ENCODE measurements at places on chromosomes 7 and 10. TPM values are rescaled to one million over a fixed set of nuclear protein-coding genes. Genes with fewer than 3 reads are reported as not detected.
A peak's percentile ranks its signal among the peaks of the same experiment; 100 is the strongest.

Gene CPA1
- total RNA-seq = 42,834 TPM

Gene CDC123
- 38.2 TPM for total RNA-seq

Gene GPNMB
- 18.9 TPM for total RNA-seq

Gene ASAH2
- total RNA-seq = 0.33 TPM

Gene RNLS
- total RNA-seq = 7.9 TPM

Gene EPO
- total RNA-seq = 1.3 TPM

Gene FANK1
- 7.3 TPM for total RNA-seq

Gene GOLGA7B
- 9.1 TPM for total RNA-seq

Gene MYOF
- 21.1 TPM for total RNA-seq

Gene SH2D4B
- not detected for total RNA-seq

Gene ANXA8
- total RNA-seq = not detected

Gene SFRP5
- 226 TPM for total RNA-seq

Gene ASB4
- not detected for total RNA-seq

Gene PIK3CG
- total RNA-seq = 0.66 TPM

DNA sequence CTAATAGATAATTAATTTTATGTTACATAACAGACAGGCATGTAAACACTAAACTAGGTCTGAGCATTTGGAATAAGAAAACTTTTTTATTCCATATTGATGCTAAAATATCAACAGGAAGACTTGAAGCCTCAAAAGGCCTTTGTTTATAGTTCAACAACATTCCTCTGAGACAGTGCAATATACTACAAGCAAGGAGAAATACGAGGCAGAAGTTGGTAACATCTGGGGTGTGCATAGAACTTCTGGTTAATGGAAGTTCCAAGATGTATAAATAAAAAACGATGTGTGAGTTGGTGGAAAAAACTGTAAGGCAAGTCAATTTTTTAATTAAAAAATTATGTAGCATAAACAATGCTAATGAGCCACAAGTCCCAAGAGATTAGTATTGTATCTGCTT is 139.6 kb downstream of the SKAP2 start:
- H3K4me1 ChIP-seq = no peaks in the 10 kb centered on the region
- H3K4me3 ChIP-seq = no peak overlapping the region
- no peaks in the 10 kb centered on the region for H3K27me3 ChIP-seq
- no peak for DNase-seq
- H3K27ac ChIP-seq = no peak overlapping the region
- H3K36me3 ChIP-seq = no peaks in the 10 kb centered on the region

GRCh38 chr10:12077580-12078180 is 8.9 kb downstream of the DHTKD1 start:
- H3K27ac ChIP-seq = no peak overlapping the region
- H3K27me3 ChIP-seq = no peaks in the 10 kb centered on the region
- H3K4me3 ChIP-seq = no peak overlapping the region
- DNase-seq = no peak
- H3K36me3 ChIP-seq = no peaks in the 10 kb centered on the region
- H3K4me1 ChIP-seq = peaks cover 5% of the 10 kb centered on the region

GRCh38 chr7:1914321-1914720 is 244.2 kb downstream of the ELFN1 start:
- H3K36me3 ChIP-seq = no peaks in the 10 kb centered on the region
- H3K27me3 ChIP-seq = no peaks in the 10 kb centered on the region
- no peak overlapping the region for H3K4me3 ChIP-seq

DNA sequence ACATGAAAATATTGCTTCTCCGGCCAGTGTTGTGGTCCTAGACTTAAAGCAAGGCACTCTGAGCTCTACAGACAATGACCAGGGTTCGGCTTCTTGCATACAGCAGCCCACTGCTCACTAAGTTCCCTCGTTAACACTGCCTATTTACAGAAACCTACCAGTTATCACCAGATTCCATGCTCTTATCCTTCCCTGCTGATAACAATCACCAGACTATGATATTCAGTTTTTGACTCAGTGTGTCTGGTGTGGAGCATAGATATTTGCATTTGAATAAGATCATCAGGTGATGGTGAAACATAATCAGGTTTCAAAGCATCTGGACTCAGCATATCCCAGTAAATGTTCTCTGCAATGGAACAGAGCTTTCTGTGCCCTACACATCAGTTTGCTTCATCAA is 182.3 kb downstream of the SNX13 start:
- DNase-seq = no peak
- no peaks in the 10 kb centered on the region for H3K36me3 ChIP-seq
- no peaks in the 10 kb centered on the region for H3K4me1 ChIP-seq
- no peaks in the 10 kb centered on the region for H3K27me3 ChIP-seq

GRCh38 chr10:111996103-111996502 is 187.5 kb downstream of the GPAM start:
- H3K27ac ChIP-seq = no peak overlapping the region
- DNase-seq = no peak
- no peak overlapping the region for H3K4me3 ChIP-seq
- H3K27me3 ChIP-seq = no peaks in the 10 kb centered on the region
- no peaks in the 10 kb centered on the region for H3K4me1 ChIP-seq

GRCh38 chr7:17447728-17448478 is 149.5 kb downstream of the AHR start:
- no peaks in the 10 kb centered on the region for H3K27me3 ChIP-seq
- H3K36me3 ChIP-seq = no peaks in the 10 kb centered on the region
- no peak overlapping the region for H3K27ac ChIP-seq
- no peak for DNase-seq
- no peak overlapping the region for H3K4me3 ChIP-seq

DNA sequence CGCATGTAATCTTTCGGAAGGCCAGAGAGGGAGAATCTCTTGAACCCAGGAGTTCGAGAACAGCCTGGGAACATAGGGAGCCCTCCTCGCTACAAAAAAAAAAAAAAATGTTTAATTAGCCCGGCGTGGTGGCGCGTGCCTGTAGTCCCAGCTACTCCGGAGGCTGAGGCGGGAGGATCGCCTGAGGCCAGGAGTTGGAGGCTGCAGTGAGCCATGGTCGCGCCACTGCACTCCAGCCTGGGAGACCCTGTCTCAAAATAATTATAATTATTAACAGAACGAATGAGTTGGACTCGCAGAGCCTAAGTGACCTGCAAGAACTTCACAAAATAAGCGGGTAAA is 794 bp downstream of the PCGF6 start:
- H3K4me3 ChIP-seq = peak overlapping the region; percentile 94
- peaks cover 2% of the 10 kb centered on the region for H3K36me3 ChIP-seq
- peaks cover 14% of the 10 kb centered on the region for H3K4me1 ChIP-seq
- DNase-seq = no peak
- peak overlapping the region; percentile 83 for H3K27ac ChIP-seq

- H3K27me3 ChIP-seq = no peaks in the 10 kb centered on the region
- no peak overlapping the region for H3K27ac ChIP-seq
- no peaks in the 10 kb centered on the region for H3K36me3 ChIP-seq
- DNase-seq = no peak
- no peak overlapping the region for H3K4me3 ChIP-seq
Observed at GRCh38 chr7:73941836-73942551, 81.0 kb downstream of the TMEM270 start.

DNA sequence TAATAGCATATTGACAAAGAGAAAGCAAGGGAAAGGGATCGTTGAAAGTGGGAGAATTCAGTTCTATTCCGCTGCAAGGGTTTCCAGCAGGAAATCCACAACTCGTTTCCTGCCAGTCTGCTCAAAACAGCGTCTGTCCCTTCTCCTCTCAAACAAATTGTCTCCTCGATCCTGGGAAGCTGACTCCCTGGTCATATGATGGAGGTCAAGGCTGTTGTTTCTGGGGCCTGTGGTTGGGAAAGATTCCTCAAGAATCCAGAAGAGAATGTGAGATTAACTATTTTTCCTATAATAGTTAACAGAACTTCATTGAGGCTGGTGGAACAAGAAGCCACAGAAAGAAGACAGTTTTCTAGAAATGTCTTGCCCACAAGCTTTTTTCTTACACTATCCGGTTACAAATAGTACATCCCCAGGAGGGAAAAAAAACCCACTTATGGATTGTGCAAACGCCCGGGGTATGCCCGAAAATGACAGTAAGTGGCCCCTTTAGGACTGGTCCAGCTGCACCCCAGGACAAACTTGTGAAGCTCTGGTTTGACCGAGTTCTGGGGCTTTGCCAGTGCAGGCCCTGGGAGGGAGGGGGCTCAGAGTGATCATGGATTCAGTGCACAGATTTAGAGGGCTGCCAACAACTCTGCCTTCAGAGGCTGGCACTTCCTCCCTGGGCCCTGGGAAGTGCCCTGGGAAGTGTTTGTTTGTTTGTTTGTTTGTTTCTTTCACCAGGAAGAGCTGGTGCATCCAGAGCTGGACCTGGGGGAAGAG is 49.4 kb upstream of the CTBP2 start:
- H3K4me1 ChIP-seq = peaks cover 13% of the 10 kb centered on the region
- no peaks in the 10 kb centered on the region for H3K36me3 ChIP-seq
- no peak overlapping the region for H3K4me3 ChIP-seq
- H3K27me3 ChIP-seq = no peaks in the 10 kb centered on the region

DNA sequence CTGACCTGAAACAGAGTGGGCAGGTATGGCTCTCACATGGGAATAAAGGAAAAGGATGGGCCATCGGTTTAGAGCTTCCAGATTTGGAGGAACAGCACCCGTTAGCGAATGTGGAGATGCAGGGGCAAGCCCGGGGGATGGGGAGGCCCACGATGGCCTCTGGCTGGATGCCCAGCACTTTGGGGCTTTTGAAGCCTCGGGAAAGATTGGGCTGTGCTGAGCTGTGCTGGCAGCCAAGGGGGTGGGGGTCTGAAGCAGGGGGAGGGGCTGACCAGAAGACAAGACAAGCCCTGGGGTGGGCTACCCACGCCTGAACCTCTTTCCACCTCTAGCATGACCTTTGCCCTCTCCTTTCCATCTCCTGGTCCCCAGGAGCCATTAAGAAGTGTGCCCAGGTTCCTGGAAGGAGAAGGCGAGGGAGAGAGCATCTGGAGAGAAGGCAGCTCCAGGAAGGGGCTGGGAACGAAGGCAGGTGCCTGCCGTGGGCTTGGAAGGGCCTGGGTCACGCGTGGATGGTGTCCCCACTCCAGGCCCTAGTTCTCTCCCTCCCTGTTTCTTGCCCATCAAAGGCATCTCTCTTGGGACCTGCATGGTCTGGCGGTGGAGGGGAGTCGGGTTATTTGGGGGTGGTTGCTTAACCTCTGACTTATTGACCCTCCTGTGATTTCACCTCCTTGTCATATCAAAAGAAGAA is 39.7 kb downstream of the JAKMIP3 start:
- H3K27ac ChIP-seq = no peak overlapping the region
- H3K4me1 ChIP-seq = no peaks in the 10 kb centered on the region
- no peak for DNase-seq
- no peaks in the 10 kb centered on the region for H3K27me3 ChIP-seq
- no peaks in the 10 kb centered on the region for H3K36me3 ChIP-seq

DNA sequence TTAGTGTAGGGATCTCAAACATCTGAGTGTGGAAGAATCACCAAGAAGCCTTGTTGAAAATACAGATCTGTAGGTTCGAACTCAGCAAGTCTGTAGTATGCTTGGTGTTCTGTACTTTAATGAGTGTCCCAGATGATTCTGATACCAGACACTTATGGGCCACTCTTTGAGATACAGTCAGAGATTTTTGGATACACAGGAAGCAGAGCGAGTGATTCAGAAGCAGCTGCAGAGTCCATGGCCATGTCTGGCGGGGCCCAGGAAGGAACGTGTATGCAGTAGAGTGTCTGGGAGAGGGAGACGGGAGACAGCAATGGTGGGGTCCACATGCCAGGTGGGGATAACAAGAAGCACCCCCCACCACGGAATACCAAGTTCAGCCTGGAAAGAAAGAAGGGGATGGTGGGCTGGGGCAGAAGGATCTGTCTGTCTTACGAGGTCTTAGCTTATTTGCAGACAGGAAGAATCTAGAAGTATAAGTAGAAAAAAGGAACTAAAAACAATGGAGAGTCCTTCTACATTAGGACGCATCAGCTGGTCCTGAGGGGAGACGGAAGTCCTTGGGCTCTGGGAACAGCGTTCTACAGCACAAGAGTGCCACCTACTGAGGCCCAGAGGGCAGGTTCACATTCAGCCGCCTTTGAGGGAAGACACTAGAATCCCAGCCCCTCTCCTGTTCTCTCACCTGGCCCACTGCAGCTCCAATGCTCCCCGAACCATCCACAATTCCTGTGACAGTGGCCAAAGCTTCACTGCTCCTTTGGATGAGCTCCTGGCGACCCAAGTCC is 55.4 kb downstream of the SLC37A3 start:
- no peak overlapping the region for H3K4me3 ChIP-seq
- H3K4me1 ChIP-seq = no peaks in the 10 kb centered on the region
- H3K27ac ChIP-seq = no peak overlapping the region
- H3K27me3 ChIP-seq = no peaks in the 10 kb centered on the region

DNA sequence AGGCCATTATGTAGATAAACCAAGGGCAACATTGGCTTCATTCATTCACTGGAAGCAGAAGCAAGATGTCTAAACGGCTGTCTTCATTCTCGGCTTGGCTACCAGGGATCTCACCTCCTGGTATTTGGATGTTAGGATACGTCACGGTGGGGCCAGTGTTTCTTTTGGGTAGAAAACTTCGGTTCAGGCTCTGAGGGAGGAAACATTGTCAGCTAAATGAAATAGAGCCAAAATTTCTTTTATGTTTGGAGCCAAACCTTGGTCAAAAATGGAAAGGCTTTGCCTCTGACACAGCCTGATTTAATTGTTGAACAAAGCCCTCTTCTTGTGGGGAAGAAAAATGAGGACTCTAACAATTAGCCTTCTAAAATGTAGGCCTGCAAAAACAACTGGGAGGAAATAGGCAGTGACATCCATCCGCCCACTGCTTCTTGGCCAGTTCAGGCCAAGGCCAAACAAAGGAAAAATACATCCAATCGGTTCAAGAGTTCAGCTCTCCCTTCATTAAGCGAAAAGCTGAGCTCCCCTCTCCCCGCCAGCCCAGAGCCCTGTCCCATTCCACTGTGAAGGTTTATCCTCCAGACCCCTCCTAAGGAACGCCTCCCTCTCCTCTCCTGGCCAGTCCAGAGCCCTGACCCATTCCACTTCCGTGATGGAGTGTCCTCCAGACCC is 44.4 kb downstream of the PFKFB3 start:
- no peaks in the 10 kb centered on the region for H3K27me3 ChIP-seq
- no peak overlapping the region for H3K27ac ChIP-seq
- no peak overlapping the region for H3K4me3 ChIP-seq
- no peaks in the 10 kb centered on the region for H3K4me1 ChIP-seq
- H3K36me3 ChIP-seq = no peaks in the 10 kb centered on the region
- no peak for DNase-seq

DNA sequence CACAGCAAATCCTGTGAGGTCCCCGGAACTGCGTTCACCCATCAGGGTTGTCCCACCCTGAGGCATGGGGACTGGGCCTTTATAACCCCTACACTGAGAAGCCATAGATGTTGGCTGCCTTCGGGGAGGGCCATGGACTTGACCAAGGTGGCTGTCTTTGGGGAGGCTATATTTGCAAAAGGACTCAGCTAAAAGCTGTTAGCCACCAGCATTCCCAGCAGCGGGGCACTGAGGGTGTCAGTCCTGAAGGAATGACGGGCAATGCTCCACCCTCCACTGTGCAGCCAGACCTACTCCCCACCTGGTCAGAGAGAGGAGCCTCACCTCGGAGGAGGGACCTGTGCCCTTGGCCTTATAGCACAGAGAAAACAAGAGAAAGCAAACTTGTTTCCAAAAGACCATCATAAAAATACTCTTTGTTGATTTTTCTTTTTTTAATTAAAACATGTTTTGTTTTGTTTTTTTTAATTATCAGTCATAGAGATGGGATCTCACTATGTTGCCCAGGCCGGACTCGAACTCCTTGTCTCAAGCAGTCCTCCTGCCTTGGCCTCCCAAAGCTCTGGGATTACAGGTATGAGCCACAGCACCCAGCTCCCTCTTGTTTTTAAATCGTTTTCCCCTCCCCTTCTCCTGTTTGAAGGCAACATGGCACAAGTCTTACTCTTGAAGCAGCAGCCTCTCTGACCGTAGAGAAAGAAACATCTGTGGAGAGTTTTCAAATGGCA is 26.7 kb upstream of the CUX1 start:
- H3K36me3 ChIP-seq = no peaks in the 10 kb centered on the region
- H3K27ac ChIP-seq = no peak overlapping the region
- no peaks in the 10 kb centered on the region for H3K4me1 ChIP-seq

GRCh38 chr7:158366346-158366745 is 221.3 kb downstream of the PTPRN2 start:
- no peaks in the 10 kb centered on the region for H3K4me1 ChIP-seq
- H3K36me3 ChIP-seq = no peaks in the 10 kb centered on the region
- H3K27ac ChIP-seq = no peak overlapping the region
- no peak overlapping the region for H3K4me3 ChIP-seq

Data from body of pancreas (tissue), 4 donors.